ENCODE measurements at places on chromosomes 7 and 10.

- DNase-seq, result no peak
Measured at GRCh38 chr10:20089879-20090278, 273.6 kb downstream of the PLXDC2 start.

DNA sequence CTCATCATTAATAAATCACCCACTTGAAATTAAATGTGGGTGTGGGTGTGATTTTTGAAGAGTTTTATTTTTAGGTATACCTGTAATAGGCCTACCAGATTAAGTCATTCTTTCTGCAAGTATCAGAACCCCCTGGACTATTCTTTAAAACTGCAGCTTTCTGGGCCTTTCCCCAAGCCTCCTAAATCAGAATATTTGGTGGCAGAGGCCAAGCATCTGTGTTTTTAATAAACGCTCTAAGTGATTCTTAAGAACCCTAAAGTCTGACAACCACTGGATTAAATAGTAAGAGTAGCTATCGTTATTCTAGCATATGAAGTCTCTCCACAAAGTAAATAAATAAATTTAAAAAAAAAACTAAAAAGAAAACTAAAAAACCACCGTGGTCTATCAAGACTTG lies 703.0 kb upstream of the NRP1 start:
- peak; percentile 49 for DNase-seq

DNA sequence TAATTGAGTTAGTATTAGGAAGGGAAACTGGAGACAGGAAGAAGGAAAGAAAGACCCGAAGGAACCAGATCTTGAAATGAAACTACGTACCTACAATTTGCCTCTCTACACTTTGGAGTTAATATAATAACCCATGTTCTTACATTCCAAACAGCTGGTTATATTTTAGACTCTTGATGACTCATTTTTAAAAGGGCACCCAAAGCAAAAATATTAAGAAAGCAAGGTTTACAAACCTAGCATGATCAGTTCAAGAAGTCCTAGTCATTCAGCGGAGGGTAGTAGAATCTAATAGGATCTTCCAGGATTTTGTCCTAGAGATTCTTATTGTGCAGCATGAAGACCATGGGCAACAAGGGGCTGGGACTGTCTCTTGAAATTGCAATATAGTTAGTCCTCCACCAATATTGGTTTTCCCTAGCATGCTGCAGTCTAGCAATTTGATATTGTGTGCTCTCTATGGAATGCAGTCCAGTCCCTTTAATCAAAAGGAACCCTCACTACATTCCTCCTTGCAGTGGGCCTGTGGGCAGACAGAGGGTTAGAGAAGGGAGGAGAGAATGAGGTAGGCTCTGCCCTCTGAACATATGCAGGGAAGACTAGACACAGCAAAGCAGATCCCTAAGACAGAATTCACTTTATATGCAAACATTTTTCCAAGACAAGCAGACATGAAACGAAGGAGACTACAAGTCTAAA lies 230.3 kb downstream of the INHBA start:
- no peak for DNase-seq

DNA sequence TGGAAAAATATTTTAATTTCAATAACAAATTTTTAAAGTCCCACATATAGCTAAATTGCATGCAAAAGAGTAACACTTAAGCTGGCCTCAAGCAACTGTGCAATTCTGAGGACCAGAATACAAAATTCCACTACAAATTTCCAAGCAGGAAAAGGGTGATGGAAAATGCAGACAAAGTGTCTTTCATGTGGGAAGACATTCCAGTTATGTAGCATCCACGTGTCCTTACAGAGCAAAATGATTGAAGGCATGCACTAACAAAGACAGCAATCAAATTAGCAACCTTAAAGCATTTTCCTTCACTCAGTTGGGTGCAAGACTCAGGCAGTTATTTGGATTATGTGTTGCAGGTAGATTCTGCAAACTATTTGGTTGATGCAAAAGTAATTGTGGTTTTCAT lies 203.7 kb downstream of the HERPUD2 start:
- no peak for DNase-seq

- DNase-seq, result no peak
Measured at GRCh38 chr10:12679636-12680035, 321.9 kb downstream of the CCDC3 start.

DNA sequence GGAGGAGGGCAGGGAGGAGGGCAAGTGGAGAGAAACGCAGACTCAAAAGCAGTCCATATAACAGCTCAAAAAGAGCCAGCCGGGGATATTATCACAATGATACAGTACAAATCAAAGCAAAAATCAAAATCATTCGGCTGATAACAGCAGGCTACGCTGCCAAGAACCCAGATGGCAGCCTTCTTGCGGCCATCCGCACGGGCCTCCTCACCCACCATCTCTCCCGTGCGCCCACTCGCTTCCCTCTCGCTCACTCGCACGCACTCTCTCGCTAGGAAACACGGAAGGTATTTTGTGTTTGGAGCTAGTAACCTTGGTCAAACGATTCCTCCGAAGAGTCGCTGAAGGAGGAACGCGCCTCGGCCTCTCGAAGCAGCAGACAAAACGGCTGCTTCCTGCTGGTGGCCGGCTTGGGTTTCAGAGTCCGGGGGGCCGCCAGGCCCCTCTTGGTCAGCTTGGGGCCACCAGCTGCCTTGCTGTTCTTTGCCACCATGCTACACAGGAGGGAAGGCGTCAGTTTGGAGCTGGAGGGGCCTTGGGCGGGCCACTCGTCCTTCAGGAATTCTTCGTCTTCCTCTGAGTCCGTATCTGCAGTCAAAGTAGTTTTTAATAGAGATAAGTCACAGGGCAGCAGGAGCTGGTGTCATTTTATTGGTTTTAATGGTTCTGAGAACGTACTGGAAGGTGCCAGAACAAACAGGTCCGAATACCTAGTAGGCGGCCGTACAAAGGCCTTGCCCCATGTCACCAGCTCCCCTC lies 68.9 kb downstream of the SLC29A4 start:
- no peak for DNase-seq

DNA sequence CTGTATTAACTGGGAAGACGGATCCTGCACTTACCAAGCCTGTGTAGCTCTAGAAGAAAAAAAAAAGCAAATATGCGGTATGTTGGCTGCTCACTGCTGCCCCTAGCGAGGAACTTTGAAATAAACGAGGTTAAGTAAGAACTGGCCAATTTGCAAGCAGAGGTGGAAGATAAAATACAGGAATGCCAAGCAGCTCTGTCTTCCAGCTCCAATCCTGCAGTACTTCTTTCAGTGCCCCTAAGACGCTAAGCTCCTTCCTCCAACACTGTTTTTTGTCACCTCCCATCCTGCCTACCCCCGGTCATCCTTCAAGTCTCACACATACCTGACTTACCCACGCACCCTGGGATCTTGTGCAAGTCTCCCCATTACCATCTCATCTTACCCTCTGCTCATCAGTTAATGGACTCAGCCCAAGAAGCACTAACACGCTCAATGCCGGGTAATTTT lies 809 bp downstream of the C10orf143 start:
- peak; percentile 86 for DNase-seq

DNA sequence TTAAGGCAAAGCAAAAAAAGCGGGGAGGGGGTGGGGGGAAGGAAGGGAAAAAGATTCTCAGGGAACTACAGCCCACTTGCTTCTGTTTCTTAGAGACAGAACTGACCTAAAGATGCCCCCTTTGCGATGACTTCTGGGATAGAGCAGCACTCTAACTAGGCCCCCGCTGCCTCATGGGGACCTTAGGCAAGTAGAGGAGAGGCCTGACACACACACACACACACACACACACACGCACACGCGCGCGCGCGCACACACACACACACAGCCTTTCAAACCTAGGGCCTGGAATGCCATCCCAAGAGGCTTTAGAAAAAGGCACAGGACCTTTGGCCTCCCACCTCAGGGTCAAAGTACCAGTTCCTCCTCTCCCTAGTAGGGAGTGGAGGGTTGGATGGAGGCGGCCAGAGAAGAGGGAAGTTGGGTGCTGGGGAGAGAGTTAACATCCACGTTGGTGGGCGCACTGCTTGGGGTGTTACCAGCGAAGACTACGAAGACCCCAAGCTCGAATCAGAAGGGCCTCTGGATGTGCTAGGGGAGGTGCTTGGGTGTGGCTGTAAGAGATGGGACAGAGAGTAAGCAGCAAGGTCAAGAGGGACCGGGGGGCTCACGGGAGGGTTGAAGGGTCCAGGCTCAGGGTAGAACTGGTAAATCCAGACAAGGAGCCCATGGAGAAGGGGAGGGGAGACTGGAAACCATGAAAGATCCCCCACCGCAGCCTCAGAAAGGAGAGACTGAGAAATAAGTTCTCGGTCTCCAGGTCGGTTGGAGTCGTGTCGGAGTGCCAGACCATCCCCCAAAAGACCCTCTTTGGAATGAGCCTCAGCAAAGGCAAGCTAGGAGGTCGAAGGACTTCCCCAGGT lies 1.2 kb upstream of the COL1A2 start:
- DNase-seq, result no peak

DNA sequence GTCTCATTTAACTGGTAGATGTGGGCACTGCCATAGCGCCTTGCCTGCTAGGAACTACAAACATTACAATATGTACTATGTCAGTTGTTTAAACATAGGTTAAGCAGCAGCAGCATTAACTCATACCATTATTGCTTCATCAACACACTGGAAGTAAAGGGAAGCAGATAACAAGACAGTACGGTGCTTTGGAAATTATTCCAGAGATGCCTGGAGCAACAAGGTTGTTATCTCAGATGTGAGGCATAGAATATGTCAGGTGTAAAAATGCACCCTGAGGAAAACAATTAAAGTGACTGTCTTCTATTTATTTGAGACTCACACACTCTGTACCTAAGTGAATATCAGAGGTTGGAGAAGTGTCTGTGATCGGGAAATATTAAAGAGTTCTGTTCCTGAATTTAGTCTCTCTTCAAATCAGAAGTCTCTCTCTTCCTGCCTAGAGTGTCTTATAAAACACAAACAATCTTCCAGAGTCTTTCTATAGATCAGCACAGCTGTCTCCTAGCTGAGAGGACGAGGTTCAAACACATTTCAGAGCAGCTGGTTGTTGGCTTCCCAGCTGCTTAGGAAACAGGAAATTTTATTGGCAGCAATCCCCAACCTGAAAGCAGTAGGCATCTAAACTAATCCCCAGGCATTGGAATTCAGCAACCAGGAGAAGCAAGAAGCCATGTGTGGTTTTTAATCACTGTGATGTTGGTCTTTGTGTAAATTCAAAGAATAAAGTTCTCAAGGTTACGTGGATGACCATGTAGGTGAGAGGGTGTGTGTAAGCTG lies 994.4 kb upstream of the LRRTM3 start:
- DNase-seq, result no peak

- DNase-seq, result no peak
Measured at GRCh38 chr10:120483651-120484301, 26.7 kb downstream of the PLPP4 start.

GRCh38 chr7:132433301-132433700 lies 143.0 kb downstream of the PLXNA4 start:
- DNase-seq, result no peak

Measured in putamen (tissue), 1 donor.